Ovary (tissue), 10 donors: ENCODE measurements at places on chromosomes 2 and 18. TPM values are rescaled to one million over a fixed set of nuclear protein-coding genes. Genes with fewer than 3 reads are reported as not detected.

LOXHD1 gene
- total RNA-seq = not detected

FBXO48 gene
- 1.1 TPM for total RNA-seq

FAM136A gene
- total RNA-seq = 23.1 TPM

- no peak for DNase-seq
These were observed 47.7 kb upstream of the WDR75 start for GRCh38 chr2:189393440-189394111.

DNA sequence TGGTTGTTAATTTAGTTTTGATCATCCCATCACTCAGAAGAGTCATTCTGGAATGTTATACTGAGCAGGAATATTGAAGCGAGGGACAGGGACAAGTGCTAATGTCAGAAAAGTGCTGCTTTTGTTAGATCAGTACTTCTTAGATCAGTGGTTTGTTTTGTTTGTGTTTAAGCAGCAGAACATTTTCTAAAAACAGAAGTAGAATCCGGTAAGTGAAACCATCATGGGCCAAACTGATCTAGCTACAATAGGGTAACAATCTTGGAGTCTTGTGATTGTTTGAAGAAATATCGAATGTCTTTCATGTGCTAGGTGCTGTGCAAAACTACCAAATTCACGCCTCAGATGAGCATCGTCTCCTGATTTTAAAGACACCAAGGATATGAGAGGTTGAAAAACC is 45.1 kb upstream of the SEC11C start:
- no peak for DNase-seq
